ENCODE measurements at places on chromosomes 16 and 17.

- no peak for DNase-seq
Measured at GRCh38 chr17:50513495-50513894, 5.3 kb downstream of the MYCBPAP start.

- peak; percentile 65 for DNase-seq
Measured at GRCh38 chr17:29592850-29593551, at the start of gene ANKRD13B. TSS of gene ANKRD13B (plus strand) at chr17:29593132. CDS start at chr17:29593622, 490 bp downstream.

- no peak for DNase-seq
Measured at GRCh38 chr17:36553459-36553858, 8.7 kb downstream of the GGNBP2 start.

- no peak for DNase-seq
Measured at GRCh38 chr16:80500116-80500859, 40.5 kb upstream of the DYNLRB2 start.

DNA sequence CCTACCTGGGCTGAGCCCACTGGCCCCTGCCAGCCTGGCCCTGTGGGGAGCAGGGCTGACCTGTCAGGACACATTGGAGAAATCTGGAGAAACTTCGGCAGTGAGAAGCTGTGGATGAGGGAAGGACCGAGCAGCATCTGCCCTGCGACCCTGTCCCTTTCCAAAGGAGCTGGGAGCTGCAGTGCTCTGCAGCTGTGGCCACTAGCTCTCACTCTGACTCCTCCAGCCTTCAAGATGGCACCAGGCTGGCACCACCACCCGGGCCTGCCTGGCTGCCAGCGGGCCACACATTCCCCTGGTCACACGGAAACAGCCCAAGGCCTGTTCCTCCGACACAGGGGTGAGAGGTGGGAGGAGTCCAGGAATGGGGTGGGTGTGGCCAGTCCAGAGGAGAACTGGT, 30.1 kb downstream of the CD300LG start:
- no peak for DNase-seq

- no peak for DNase-seq
Measured at GRCh38 chr17:5133311-5133710, 17.5 kb downstream of the USP6 start.

- DNase-seq = no peak
Measured at GRCh38 chr17:8691931-8692330, 52.7 kb downstream of the CCDC42 start.

DNA sequence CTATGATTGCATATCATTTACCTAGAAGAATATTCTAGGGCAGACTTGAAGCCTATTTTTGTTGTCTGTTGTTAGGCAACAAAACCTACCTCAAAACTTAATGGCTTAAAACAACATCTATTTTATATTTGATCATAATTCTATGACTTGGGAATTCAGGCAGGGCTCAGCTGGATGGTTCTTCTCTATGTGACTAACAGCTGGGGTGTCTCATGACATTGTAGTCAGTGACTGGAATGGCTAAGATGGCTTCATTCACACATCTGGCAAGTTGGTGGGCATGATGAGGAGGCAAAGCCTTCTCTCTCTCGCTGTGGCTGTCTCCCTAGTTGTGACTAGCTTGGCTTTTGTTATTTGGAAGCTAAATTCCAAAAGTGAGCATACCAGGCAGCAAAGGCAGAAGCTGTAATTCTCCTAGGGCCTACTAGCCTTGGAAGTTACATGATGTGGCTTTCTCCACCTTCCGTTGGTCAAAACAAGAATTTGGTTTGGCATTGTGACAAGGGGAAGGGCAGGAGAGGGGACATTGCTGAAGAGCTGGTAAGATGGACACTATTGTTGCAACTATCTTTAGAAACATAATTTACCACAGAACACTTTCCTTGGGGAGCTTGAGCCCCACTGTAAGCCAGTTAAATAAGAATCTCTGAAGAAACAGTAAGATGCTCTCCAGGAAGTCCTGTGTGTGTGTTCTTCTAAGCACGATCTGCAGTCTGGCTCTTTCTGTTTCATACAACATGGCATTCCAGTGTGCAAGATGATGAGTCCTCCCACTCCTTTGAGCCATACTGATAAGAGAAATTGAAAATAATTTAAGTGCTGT, 39.4 kb downstream of the ZNRF1 start:
- DNase-seq = no peak

- no peak for DNase-seq
Measured at GRCh38 chr16:68740628-68741346, 3.7 kb downstream of the CDH1 start.
